ENCODE measurements at places on chromosomes 1 and 21.

DNA sequence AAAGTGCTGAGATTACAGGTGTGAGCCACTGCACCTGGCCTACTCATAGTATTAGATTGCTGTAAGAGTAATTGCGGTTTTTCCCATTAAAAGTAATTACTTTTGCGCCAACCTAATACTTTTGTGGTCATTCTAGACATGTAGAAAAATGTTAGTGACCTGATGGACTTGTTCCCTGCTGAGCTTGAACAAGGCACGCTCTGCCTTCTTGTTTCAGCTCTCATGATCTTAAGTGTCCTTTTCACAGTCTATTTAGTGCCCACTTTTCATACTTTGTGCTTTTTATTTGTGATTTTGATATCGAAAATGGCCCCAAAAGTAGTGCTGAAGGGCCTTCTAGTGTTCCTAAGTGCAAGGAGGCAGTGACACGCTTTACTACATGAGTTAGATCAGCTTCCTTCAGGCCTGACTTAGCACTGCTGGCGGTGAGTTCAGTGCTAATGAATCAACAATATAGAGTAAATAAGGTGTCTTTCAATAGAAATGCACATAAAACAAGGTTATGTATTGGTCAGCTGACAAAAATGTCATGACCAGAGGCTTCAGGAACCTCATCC lies 5.6 kb upstream of the RD3 start:
- DNase-seq: no peak

GRCh38 chr1:105210747-105211146 lies 1461.0 kb downstream of the AMY1C start:
- DNase-seq: no peak

GRCh38 chr1:178451529-178451928 lies 45.2 kb downstream of the CLEC20A start:
- no peak for DNase-seq

GRCh38 chr1:96478228-96478627 lies 243.4 kb upstream of the PTBP2 start:
- DNase-seq: no peak
